Bronchial smooth muscle cell (primary cell): ENCODE measurements at places on chromosomes 16 and 17. TPM values are rescaled to one million over a fixed set of nuclear protein-coding genes. Genes with fewer than 3 reads are reported as not detected.

The RAP1GAP2 gene
- under 0.01 and 3.5 TPM in 2 replicates for total RNA-seq

The SPATA32 gene
- total RNA-seq = not detected in 2 replicates

The TNFSF13 gene
- 0.34 and 1.7 TPM in 2 replicates for total RNA-seq

The FBXO39 gene
- total RNA-seq = 0.09 TPM in 1 of 2 replicates, not detected in the other

The C1QL1 gene
- total RNA-seq = 0.32 and 1.1 TPM in 2 replicates

The KIF18B gene
- 0.32 and 0.77 TPM in 2 replicates for total RNA-seq

The PMFBP1 gene
- 0.26 and 0.32 TPM in 2 replicates for total RNA-seq

The AOC3 gene
- total RNA-seq = 0.16 and 1.9 TPM in 2 replicates

The CDH13 gene
- total RNA-seq = 1.3 and 6.2 TPM in 2 replicates

The GLP2R gene
- not detected in 2 replicates for total RNA-seq

The ABI3 gene
- not detected in 2 replicates for total RNA-seq

The PAQR4 gene
- 0.79 and 1.1 TPM in 2 replicates for total RNA-seq

The CCDC144A gene
- total RNA-seq = 1.7 and 7.9 TPM in 2 replicates

The STX1B gene
- 1.0 and 3.5 TPM in 2 replicates for total RNA-seq

The PABPN1L gene
- total RNA-seq = not detected in 2 replicates

The NOXO1 gene
- total RNA-seq = 0.16 TPM in 1 of 2 replicates, not detected in the other

The LSM12 gene
- 13.7 and 17.0 TPM in 2 replicates for total RNA-seq

The DPEP3 gene
- total RNA-seq = not detected in 2 replicates

The C16orf92 gene
- total RNA-seq = not detected in 2 replicates

The CDT1 gene
- total RNA-seq = 1.5 and 1.9 TPM in 2 replicates

The USP43 gene
- 0.09 TPM in 1 of 2 replicates, not detected in the other for total RNA-seq
